NCI-H524 (cell line): ENCODE measurements at places on chromosomes 1 and 21.
A peak's percentile ranks its signal among the peaks of the same experiment; 100 is the strongest.

DNA sequence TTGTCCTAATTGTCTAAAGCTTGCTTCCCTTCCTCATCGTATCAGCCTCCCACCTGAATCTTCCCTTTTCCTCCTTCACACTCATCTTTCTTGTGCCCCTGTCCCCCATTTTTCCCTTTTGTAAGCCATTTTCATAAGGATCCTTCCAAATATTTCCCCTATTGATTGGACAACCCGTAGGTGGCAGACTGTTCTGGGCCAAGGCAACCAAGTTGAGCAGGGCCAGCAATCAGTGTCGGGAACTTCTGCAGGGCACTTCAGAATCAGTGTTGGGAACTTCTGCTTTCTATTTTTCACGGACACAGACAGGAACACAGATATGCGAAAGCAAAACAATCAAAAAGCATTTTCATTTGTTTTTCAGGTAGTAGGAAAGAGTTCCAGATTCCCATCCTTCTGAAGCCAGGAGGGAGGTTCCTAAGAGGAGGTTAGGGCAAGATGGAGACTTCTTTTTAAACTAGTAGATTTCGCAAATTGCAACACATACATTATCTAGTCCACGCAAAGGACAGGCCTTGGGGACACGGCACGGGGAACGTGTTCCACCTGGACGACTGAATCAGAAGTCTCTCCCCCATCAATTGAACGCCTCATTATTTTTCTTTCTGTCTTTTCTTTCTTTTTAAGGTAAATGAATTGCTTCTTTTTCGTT lies 691 bp upstream of the MPZL1 start:
- peak; percentile 19 for DNase-seq

DNA sequence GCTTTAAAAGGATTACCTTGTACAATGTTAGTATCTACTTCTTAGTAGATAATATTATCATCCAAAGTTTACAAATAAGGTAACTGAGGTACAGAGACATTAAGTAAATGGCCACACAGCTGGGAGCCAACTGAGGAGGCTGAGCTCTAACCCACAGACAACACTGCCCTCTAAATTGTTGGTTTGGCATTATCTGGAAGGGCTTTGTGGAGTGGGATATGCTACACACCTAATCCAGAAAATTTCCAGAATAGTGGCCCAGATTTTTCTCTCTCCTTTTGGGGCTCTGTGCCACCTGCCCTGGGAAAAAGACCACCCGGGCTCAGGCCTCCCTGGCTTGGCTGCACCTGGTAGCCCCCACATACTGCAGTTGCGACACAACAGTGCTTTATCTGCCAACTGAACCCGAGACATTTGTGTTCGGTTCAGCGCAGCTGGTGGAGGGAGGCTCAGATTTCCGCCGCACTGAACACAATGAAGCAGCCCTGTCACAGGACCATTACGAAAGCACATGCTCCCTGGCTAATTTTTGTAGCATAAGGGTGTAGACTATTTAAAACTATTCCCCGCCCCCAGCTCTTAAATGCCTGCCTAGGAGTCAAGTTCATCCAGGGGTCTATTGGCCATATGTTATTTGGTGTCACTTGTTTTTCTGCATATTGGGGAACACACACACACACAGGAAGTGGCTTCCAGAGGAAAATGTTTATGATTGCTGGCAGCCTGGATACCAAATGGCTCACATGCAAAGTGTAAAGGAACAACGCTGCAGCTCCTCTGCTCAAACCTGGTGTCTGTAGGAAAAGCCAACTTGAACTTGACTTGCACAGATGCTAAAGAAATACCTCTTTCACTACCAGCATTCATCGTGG lies 92.3 kb upstream of the ESRRG start:
- peak; percentile 90 for DNase-seq

DNA sequence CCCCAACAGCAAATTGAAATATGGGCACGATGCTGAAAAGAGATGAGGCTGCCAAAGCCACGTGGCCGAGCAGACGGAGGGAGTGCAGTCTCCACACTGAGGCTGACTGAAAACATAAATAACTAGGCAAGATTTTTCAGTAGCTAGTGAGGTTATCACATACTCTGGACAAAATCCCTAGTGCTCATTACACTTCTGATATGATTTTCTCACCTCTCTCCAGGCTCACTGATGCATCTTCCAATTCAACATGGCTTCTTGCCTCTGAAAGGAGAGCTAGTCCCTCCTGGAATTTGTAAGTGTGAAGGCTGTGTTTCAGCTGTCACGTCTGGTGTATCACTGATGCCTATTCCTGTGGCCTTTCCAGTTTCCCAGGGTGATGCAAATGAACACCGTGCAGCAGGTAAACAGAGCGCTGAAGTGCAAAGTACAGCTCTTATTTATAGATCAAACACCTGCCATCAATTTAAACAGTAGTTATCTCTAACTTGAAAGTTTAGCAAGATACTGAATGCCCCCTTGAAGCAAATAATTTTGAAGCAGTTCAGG lies 656.1 kb downstream of the KIF26B start:
- DNase-seq, result peak; percentile 42

DNA sequence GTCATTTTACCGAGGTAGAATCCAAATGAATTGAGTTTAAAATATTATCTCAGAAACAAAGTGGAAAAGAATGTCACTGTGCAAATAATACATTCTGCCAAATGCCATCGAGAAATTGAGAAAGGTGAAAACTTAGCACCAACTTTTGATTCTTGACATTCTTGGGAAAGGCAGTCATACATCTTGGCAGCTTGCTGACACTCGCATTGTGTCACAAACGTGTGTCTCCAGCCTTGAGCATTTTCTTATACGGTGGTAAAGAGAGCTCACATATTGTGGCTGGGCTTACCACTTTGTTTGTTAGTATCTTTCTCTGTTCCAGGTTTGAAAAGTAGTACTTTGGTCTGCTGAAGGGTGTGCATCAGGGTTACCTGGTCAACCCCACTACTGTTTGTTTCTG lies 1456.1 kb downstream of the BRINP3 start:
- no peak for DNase-seq

GRCh38 chr1:28021064-28021463 lies 61.3 kb downstream of the XKR8 start:
- DNase-seq, result no peak

DNA sequence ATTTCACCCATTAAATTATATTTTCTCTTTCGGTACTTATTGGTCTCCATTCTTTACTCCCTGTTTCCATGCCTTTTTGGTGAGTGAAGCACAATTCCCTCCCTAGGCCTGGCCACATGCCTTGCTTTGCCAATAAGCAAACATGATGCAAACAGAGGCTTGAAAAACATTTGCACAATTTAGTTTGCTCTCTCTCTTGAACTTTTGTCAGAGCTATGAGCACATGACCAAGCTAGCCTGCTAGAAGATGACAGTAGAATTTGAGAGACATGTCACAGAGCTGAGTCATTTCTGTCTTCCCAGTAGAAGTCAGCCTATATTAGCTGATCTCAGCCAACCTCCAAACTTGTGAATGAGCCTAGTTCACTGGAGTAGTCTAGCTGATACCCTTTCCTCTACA lies 24.6 kb downstream of the ANGPTL3 start:
- DNase-seq, result no peak

DNA sequence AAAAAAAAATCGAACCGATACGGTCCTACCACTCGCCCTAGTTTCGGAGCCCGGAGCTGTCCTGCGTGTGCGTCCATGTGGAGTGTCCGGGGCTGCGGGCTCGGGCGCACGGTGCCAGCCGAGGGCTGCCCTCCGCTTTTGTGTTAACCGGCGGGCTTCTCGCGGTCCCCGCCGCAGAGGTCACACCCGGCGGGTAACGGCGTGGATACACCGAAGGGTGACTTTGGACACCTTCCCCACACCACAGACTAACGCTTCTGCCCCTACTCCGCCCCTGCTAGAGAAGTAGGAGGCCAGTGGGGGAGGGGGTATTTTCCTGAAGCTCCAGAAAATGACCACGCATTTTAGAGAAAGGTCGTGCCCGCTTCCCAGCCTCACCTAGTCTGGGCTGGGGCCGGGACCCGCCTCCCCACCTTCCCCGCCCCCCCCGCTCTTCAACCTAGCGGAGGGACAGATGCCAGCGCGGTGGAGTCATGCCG lies 609 bp upstream of the ATF3 start:
- no peak for DNase-seq

DNA sequence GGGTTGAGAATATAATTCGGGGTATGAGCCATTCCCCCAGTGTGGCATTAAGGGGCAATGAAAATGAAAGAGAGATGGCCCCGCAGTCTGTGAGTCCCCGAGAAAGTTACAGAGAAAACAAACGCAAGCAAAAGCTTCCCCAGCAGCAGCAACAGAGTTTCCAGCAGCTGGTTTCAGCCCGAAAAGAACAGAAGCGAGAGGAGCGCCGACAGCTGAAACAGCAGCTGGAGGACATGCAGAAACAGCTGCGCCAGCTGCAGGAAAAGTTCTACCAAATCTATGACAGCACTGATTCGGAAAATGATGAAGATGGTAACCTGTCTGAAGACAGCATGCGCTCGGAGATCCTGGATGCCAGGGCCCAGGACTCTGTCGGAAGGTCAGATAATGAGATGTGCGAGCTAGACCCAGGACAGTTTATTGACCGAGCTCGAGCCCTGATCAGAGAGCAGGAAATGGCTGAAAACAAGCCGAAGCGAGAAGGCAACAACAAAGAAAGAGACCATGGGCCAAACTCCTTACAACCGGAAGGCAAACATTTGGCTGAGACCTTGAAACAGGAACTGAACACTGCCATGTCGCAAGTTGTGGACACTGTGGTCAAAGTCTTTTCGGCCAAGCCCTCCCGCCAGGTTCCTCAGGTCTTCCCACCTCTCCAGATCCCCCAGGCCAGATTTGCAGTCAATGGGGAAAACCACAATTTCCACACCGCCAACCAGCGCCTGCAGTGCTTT lies 9.4 kb downstream of the PROX1 start:
- no peak for DNase-seq

GRCh38 chr1:86421601-86422280 lies 2.2 kb upstream of the CLCA2 start:
- no peak for DNase-seq

- no peak for DNase-seq
Measured at GRCh38 chr1:12057382-12057781, 5.7 kb upstream of the TNFRSF8 start.

GRCh38 chr1:22416555-22417454 lies 34.8 kb upstream of the ZBTB40 start:
- peak; percentile 30 for DNase-seq

GRCh38 chr1:8317647-8318381 lies at the start of gene SLC45A1:
Gene SLC45A1, plus strand, starts transcription at chr1:8318114. Its CDS starts 6,216 bp downstream, at chr1:8324330.
- DNase-seq, result peak; percentile 61

DNA sequence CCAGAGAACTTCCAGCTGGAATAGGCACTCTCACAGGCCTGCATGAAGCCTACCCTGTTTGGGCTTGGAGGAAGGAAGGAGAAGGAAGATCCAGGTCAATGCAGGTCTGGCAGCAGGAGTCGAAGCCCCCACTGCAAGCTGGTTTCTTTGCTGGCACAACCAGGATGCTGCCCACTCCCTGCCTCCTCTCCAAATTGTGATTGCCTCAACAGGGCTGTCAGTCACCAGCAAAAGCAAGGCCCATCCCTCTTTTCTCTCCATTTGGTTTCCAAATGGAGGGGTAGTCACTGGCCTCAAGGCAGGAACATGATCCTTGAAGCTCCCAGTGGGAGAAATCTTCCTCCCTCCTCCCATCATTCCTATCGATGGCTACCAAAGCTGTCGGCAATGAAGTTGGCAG lies 37.0 kb downstream of the PACC1 start:
- no peak for DNase-seq

DNA sequence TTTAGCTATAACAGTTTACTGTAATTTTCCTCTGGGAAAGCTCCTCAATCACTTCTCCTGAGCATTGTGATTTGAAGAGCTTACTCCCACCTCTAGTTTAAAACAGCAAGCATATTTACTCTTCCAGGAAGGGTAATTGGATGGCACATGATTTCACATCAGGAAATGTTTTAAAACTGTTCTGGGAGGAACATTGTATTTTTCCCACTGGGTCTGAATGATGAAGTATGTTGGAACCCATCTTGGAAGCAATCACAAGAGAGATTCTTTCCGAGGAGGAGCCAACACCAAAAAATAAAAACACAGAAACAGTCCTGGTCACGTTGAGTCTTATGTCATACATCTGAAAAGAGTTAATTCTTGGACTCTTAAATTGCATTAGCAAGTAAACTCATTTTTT lies 17.3 kb downstream of the MAP10 start:
- DNase-seq, result no peak

DNA sequence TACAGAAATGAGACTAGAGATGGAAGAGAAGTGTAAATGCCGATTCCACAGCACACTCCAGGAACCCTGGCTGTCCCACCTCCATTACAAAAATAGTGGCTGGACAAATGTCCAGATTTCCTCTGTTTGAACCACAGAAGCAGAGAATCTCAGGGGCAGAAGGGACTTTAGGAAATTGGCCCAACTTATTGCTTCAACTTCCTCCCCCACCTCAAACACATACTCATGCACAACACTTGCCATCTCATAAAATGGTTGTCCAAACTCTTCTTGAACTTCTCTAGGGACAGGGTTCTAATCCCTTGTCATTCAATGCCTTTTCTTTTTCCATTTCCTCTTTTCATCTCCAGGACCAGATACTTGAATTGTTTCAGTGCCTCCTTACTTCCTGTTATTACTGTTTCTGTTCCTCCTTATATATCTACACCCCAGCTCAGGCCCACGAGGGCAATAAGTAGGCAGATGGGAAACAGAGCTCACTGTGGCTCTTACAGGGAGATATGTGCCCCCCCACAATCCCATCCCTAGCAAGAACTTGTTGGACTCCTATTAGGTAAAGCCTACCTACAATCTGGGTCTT lies 8.5 kb upstream of the B4GALT3 start:
- DNase-seq, result no peak

GRCh38 chr1:53331446-53332185 lies 3.7 kb upstream of the LRP8 start:
- no peak for DNase-seq

- DNase-seq, result no peak
Measured at GRCh38 chr1:199646761-199647160, 380.7 kb upstream of the NR5A2 start.

DNA sequence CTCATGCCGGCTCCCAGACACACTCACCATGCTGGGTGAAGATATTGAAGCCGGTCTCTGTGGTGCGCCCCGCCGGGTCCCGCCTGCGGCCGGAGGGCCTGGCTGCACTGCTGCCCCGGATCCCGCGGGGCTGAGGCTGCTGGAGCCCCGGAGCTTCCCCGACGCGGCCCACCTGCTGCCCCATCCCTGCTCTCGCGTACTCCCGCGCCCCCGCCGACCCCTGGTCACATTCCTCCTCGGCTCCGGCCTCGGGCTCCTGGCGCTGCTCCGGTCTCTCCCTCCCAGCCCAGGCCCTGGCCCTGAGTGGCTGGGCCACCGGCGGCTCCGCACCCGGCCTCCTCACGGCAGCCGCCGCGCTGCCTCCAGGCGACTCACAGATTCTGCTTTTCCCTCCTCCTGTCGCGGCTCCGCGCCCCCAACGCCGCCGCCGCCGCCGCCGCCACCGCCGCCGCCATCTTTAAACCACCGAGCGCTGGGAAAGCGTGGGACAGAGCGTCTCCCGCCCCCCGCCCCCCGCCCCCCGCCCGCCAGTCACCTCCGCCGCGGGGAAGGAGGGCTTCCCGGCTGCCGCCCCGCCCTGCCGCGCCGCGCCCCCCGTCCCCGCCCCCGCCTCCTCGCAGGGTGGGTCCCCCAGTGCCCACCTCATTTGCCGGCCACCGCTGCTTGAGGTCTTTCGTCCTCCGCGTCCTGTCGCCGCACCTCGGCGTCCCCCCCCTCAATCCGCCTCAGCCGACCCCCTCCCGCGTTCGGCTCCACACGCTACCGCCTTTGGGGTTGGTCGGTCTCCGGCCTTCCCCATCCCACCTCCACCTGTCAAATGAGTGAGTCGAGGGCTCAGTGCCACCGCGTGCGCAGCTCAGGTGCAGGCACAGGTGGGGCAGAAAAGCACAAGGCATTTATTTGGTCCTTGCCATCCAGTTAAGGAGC lies at the start of gene ABL2:
ABL2 (minus strand) TSS at position 464 of the 927 bp plus-strand sequence; CDS start at position 184, 280 bp downstream.
- peak; percentile 43 for DNase-seq

GRCh38 chr1:160342526-160342925 lies 524 bp downstream of the COPA start:
- DNase-seq, result no peak
